Stimulated activated CD8-positive, alpha-beta memory T cell treated with anti-CD3 and anti-CD28 coated beads, Interleukin-15, amount 100 ng/mL, for 48 hours (primary cell): ENCODE measurements at places on chromosomes 2 and 18.
A peak's percentile ranks its signal among the peaks of the same experiment; 100 is the strongest.

GRCh38 chr2:160380000-160380570 is 113.5 kb downstream of the RBMS1 start:
- no peak for DNase-seq

DNA sequence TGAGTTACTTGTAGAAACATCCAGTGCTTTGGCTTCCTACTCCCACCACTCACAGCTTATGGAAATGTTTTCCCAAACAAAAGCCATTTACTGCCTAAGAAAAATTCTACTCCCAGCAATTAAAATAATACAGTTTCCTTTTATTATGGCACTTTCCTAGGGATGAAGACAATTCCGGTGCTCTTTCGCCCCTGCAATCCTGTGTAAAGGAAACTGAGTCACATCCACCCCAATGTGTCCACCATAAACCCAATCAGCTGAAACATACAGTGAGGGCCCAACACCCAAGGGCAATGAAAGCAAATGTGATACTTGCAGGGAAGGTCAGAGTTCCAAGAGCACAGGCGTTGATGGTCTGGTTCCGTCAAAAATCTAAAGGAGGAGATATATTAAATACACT is 62.0 kb upstream of the ST3GAL5 start:
- DNase-seq = no peak

GRCh38 chr2:29954316-29954715 is 32.9 kb upstream of the ALK start:
- DNase-seq = no peak

DNA sequence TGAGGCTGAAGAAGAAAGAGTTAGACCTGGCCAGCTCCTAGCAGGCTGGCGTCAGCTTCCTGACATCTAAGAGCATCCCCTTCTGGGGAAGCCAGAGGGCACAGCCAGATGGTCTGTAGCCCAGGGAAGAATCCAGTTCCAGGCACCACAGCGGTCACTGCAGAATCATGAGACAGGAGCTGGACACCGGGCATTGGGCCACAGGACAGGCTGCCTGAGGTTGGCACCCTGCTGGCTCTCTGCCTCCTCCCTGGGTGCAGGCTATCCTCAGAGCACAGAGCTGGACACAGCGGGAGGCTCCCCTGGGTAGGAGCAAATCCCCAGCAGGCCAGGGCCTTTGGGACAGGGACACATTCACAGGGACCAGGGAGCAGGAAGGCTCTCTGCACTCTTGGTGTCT is 19.8 kb upstream of the ATOH8 start:
- no peak for DNase-seq

DNA sequence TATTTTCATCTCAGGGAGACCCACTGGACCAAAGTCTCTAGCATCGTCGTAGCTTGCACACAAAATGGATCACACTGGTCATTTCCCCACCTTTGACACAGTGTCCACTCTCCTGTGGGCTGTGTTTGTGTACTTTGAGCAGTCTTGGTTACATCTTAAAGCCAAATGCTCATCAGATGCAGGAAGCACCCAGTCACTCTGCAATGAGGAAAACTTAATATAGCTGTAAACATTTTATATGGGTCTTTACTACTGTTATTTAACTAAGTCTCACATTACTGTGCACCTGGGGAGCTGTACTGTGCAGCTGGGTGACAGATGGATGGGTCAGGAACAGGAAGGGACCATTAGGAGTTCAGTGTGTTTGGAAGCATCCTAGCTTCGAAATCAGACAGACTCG is 109.0 kb upstream of the CXCR4 start:
- no peak for DNase-seq

DNA sequence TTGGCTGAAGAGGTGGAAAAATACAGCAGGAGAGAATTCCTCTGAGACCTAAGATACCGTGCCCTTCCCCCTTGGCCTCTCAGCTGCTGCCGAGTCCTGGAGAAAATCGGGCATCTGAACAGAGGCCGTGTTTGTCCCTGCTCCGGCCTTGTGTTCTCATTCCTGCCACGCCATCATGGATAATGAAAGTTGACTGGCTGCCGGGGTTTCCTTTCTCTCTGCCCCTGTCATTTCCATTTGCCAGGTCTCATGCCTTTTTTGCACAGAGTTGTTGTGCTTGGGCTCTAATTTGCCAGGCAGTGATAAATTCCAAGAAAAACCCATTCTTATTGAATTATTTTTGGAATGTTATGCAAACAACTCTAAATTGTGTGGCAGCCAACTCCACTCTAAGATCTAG is 496.9 kb upstream of the TNP1 start:
- DNase-seq = no peak

GRCh38 chr2:19580830-19581229 is 222.4 kb upstream of the OSR1 start:
- no peak for DNase-seq

- no peak for DNase-seq
These were observed 2.2 kb upstream of the SLC3A1 start for GRCh38 chr2:44273076-44273475.

DNA sequence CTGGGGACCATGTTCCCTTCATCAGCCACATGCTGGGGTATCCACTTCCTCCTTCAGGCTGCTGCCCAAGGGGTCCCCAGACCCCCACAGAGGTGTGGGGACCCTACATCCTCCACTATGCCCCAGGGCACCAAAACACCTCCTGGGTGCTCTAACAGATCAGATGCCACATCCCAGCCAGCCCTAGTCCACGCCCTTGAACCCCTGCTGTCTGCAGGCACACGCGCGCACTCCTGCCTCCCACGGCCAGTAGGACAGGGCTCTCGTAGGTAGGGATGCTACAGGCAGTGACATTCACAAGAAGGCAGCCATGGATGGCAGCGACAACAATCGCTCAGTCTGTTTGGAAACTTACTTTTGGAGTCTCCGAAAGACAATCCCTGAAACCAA is 3.0 kb upstream of the GPC1 start:
- DNase-seq = no peak

- no peak for DNase-seq
These were observed 89.1 kb downstream of the HS1BP3 start for GRCh38 chr2:20561637-20562454.

DNA sequence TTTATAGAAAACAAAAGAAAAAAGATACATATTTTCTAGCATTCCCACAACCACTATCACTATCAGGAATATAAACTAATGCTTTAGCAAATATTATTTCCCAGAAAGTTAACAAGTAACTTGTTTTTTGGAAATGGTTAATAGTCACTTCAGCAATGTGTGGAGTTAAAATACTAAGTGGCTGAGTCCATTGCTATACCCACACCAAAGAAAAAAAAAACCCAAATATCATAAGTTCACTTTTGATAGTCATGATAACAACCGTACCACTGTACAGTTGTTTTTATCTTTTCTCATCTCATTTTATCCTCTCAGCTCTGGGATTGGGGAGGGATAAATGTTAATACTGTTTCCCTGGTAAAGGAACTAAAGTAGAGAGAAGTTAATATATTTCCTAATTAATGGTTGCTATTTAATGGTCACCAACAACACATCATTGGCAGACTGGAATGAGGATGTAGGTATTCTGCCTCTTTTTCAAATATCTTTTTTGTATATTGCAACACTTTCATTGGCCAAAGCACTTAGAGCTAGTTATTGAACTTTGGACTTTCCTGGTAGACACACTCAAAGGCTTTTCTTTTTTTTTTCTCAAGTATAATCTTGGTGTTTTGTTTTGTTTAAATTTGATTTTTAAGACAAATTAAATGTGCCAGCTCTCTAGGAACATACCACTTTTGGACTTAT is 18.4 kb upstream of the KANSL1L start:
- no peak for DNase-seq

- DNase-seq = no peak
These were observed 69.8 kb upstream of the EPB41L5 start for GRCh38 chr2:119943058-119943457.

- DNase-seq = no peak
These were observed 5.6 kb downstream of the TBR1 start for GRCh38 chr2:161421686-161422085.

GRCh38 chr2:154960802-154961583 is 262.5 kb downstream of the KCNJ3 start:
- DNase-seq = no peak

GRCh38 chr2:164808776-164809175 is 32.8 kb downstream of the COBLL1 start:
- no peak for DNase-seq

- no peak for DNase-seq
These were observed 204.2 kb downstream of the AGAP1 start for GRCh38 chr2:235698028-235698427.

DNA sequence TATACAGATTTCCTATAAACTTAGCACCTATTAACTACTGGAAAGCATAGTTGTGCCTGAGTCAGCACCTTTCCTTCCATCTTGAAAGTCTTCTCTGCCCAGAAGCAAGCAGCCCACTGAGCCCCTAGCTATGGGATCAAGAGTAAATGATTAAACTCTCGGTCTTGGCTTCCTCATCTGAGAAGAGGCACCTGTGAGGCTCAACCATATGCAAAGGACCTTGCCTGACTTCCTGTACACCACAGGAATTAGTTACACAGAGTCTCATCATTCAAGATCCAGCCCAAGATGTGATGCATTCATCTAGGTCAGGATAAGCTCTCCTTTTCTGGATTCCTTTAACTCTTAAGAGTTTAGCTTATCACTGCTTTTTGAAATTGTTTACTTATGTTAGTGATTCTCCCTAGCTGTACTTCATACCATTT is 96.0 kb downstream of the CDH2 start:
- no peak for DNase-seq

GRCh38 chr2:51807229-51807628 is 775.3 kb upstream of the NRXN1 start:
- no peak for DNase-seq

- DNase-seq = no peak
These were observed 27.8 kb downstream of the GLI2 start for GRCh38 chr2:120763508-120763907.

- peak; percentile 37 for DNase-seq
These were observed at the start of gene ERFE for GRCh38 chr2:238158509-238159070. ERFE (plus strand) TSS chr2:238158970; CDS start chr2:238159008, 38 bp downstream.

DNA sequence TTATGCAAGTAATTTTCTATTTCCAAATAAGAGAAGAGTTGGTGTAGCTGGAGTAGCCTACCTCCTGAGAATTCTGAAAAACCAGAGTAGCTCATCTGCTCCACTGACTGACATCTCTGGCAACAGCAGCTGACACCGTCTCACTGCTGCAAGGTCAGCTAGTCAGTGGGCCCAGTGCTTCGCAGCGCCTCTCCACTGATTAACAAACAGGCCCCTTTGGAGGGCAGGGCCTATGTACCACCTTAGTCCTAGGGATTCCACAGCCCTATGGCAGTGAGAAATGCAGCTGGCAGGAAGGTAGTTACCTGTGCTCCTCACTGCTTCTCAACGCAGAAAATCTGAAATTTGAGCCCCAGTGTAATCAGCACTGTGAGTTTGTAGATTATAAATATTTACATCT is 97.5 kb downstream of the DLGAP1 start:
- DNase-seq = no peak

DNA sequence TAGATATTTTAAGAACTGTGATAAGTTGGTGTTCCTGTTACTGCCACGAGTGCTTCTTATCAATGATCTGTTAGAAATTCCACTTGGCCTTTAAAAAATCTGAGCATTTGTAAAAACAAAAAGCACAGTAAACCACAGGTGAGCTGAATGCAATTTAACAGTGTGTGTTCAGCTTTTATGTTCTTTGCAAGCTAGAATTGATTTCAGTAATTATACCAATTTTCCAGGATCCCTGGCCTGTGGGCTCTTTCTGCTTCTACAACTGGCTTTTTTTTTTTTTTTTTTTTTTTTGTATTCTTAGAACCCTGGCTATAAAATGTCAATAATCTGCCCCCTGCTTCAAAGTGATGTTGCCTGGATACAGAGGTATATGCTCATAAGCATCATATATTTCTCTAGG is 548.5 kb upstream of the SLC8A1 start:
- DNase-seq = no peak

DNA sequence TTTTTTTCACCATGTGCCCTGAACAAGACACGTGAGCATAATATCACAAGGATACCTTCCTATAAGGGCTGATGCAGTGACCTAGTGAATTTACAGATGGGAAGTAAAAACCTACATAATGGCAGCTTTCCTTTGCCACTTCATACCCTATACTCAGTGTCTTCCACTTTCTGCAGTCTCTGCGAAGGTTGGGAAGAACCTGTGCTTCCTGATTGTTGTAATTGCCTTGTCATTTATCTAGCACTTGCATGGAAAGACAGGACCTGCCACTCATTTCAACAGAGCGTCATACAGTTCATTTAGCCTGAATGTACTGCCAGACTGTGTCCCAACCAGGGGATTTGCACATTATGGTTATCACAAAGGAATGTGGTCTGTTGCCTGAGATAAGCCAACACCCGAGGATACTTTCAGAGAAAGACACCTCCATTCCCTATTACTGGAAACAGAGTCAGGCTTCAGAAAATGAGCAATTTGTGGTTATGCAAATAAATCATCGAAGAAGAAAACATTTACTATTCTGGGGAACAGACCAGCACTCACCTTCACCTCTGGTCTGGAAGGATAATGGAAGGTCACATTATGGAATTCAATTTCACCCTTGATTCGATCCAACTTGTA is 55.0 kb downstream of the ABCB11 start:
- no peak for DNase-seq

DNA sequence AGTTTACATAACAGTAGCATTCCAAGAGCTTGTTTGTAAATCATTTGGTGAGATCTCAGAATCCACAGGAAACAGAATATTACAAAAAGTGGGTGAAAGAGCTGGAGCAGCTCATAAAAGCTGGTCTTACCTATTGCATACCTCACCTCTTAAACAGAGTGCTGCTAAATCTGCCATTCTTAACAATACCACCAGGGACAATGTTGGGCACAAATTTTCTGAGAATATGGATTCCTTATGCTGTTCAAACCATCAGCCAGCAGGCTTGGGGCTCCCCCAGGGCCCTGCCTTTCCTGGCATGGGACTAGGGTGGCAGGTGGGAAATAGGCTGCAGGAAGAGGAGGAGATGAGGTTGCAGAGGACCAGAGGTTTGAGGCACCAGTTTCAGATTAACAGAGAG is 55.6 kb downstream of the TGFA start:
- DNase-seq = no peak

GRCh38 chr2:205769879-205770278 is 87.6 kb downstream of the NRP2 start:
- DNase-seq = no peak

DNA sequence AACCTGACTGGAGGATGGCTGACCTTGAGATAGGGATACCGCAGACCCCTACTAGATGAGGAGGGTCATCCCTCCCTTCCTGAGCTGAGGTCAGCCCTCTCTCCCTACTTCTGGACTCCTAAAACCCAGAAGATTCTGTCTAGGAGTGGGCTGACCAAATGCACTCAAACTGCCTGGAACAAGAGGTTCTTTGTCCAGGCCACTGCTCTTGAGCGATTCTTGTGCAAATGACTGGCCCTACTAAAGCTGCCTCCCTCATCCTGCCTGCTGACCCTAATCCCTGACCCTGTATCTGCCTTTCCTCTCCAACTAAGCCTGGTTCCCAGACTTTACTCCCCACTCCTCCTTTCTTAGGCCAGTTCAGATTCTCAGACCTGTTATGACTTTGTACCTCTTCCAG is 56.2 kb downstream of the EFR3B start:
- no peak for DNase-seq

GRCh38 chr18:26438980-26439379 is 109.4 kb downstream of the KCTD1 start:
- no peak for DNase-seq

- DNase-seq = no peak
These were observed 97.0 kb downstream of the KYNU start for GRCh38 chr2:142974288-142975024.
